Osteoblast (primary cell): ENCODE measurements at places on chromosomes 12 and 14. TPM values are rescaled to one million over a fixed set of nuclear protein-coding genes. Genes with fewer than 3 reads are reported as not detected.

GRCh38 chr12:92271341-92271740, 125.7 kb upstream of the BTG1 start:
- DNase-seq = no peak

The IQSEC3 gene
- total RNA-seq = 0.36 TPM in 1 of 2 replicates, not detected in the other

The SDR9C7 gene
- not detected in 2 replicates for total RNA-seq

DNA sequence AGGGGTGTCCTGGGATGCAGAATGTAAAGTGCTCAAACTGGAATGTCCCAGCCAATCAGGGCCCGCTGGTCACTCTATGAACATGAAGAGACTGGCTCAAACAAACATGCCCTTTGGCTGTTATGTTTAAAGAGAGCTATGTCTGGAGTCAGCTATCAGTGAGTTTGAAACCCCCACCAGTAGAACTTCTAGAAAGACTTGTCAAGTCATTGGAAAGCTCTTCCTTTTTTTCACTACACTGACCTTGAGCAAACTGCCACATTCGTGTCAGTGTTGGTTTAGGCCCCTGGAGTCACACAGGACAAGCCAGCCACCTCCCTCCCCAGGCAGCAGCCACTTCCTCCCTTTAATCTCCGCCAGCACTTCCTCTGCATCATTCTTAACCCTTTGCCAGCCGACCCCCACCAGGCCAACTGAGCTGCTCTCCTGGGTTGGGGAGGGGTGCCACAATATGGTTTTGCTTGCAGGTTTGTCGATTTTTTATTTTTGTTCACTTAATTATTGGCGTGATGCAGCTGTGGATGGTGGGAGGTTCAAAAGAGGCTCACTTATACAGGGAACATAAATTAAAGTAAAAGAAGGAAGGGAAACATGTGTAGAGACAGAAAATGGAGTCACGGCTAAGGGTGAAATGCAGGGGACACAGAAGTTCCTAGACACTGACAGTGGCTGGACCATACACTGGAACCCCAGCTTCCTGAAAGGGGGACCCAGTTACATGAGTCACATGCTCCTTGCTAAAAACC, 25.3 kb downstream of the CMKLR1 start:
- no peak for DNase-seq

The SERPINA10 gene
- total RNA-seq = not detected in 2 replicates

The SERPINA9 gene
- under 0.01 and 0.29 TPM in 2 replicates for total RNA-seq

GRCh38 chr12:20404576-20405346, 36.4 kb downstream of the PDE3A start:
- no peak for DNase-seq

DNA sequence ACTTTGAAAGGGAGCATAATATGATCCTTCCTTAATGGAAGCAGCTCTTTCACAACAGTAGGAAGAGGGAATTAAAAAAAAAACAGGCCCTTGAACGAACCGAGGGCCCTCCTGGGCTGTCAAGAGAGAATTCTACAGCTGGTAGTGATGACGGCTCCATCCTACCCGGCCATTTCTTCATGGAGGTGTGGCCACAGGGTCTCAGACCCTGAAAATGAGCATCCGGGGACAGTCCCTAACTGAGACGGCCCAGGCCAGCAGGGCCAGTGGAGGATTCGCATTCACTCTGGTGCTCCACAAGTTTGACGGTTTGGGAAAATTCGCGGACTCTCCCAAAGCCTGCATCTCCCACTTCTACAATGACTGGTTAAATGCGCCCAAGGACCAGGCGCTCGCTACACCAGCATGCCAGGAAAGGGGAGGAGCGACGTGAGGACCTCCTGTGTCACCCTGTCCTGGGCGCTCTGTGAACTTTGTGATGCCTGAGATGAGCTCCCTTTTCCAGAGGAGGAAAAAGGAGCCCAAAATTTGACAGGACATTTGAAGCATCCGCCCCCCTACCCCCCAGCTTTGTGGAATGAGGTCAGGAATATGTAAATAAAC, 66.8 kb downstream of the BCL11B start:
- DNase-seq = no peak

- no peak for DNase-seq
Measured at GRCh38 chr12:77894556-77894955, 63.9 kb downstream of the NAV3 start.

- DNase-seq = no peak
Measured at GRCh38 chr12:127885954-127886750, 380.8 kb upstream of the TMEM132C start.
